ENCODE measurements at places on chromosomes 5 and 9.

- DNase-seq = no peak
These were observed 22.9 kb upstream of the PPIC start for GRCh38 chr5:123059455-123059854.

- DNase-seq = no peak
These were observed 157.2 kb upstream of the PHYKPL start for GRCh38 chr5:178389796-178390195.

GRCh38 chr5:40680741-40681362 is 1.1 kb downstream of the PTGER4 start:
- DNase-seq = peak; percentile 53

- peak; percentile 85 for DNase-seq
These were observed 78.7 kb upstream of the SAP30L start for GRCh38 chr5:154367101-154367500.

GRCh38 chr5:14407051-14407450 is 174.5 kb upstream of the OTULINL start:
- DNase-seq = no peak

GRCh38 chr9:8651070-8651845 is 851.7 kb upstream of the DMAC1 start:
- DNase-seq = no peak

- no peak for DNase-seq
These were observed 943.1 kb downstream of the NR2F1-AS1 start for GRCh38 chr5:92637960-92638359.

DNA sequence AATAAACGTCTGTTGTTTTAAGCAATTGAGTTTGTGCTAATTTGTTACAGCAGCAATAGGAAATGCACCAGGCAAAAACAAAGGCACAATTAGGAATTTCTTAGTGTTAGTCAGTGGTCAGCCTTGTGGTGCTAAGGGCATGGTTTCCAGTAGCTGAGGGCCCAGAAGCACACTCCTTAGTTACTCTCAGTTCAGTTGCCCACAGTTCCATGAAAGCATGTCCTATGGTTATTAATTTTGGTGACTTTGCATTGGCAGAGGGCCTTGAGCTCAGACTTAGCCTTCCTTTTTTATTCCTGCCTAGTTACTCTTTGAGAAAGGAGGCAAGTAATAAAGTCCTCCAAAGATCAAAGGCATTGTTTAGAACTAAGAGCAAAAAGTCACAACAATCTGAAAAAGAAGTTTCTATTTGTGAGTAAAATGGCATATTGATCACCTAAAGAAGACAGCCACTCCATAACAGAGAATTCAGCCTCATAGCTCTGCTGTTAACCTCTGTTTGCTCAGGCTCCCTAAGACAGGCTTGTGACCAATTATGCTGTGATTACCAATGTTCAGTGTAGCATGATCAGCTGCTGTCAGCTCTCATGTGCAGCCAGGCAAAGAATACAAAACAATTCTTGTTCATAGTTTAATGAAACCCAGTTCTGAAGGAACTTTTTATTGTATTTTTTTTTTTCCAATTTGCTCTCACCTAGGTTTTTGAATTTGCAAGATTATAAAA is 57.0 kb upstream of the MROH2B start:
- DNase-seq = no peak

DNA sequence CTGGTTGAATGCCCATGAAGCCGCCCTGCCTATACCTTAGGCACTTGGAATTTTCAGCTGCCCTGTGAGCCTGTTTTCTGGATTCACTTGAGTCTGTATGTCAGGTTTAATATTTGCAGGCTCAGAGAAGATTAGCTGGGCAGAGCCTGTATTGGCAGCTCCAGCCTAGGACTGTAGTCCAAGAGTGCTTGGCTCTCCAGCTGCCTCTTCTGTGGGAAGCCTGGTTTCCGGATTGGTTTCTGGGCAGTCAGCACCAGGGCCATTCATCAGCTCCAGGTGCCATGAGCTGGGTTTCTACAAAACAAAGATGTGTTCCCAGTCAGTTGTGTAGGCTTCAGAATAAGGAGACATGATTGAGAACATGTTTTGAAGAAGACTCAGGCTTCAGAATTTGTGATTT is 90.1 kb downstream of the ARHGAP26 start:
- no peak for DNase-seq

- DNase-seq = no peak
These were observed 103.1 kb downstream of the CEMIP2 start for GRCh38 chr9:71665247-71665646.

DNA sequence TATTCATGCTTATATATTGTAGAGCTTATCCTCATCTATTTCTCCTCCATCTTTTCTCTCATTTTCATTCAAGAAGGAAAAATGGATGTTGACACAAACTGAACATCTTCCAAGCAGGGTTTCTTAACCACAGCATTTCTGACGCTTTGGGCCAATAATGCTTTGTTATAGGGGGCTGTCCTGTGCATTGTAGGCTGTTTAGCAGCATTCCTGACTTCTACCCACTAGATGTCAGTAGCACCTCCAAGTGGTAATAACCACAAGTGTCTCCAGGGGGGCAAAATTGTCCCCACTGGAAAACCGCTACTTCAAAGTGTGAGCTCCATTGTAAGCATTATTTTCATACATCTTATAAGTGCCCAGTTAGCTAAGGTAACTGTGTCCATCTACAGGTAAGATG is 2.6 kb upstream of the TXNDC8 start:
- DNase-seq = peak; percentile 35

DNA sequence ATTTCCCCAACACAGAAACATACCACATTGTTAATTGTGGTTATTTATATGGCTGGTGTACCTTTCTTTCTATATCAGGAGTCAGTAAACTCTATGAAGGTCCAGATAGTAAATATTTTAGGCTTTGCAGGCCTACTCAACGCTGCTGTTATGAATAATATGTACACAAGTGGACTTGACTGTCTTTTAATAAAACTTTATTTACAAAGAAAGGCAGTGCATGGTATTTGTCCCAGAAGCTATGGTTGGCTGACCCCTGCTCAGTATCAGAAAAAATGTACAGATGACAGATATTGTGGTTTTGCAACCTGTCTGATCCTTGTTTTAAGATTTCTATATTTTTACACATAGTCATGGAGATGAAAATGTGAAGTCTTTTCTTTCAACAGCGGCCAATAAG is 5.7 kb downstream of the MTRR start:
- no peak for DNase-seq

DNA sequence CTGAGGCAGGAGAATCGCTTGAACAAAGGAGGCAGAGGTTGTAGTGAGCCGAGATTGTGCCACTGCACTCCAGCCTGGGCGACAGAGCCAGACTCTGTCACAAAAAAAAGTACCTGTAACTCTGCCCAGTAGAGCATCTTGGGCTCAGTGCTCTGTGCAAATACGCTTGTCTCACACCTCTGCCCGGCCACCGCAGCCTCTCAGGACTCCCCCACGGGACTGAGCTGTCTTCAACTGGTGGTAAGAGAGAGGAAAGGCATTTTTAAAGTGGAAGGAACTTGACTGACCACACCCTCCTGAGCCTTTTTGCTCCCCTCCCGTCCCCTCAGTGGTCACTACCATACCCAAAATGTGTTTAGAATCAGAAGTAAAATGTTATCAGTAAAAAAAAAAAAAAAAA is 174.3 kb upstream of the PIK3R1 start:
- DNase-seq = no peak

DNA sequence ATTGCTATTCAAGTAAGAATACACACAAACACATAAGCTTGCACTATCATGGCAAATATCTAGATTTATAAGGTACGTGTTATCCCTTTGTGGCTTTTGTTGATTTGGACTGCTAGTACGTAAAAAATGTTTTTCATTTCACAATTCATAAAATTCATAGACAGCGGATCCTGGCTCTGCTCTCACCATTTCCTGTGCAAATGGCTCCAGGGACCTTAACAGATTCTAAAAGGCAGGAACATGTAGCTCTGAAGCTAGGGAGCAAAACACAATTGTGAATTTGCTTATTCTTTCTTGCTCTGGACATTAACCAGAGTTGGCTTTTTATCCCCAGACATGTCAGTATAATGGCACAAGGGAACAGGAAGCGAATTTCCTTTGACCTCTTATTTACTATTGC is 1019.9 kb upstream of the WWC1 start:
- no peak for DNase-seq

- no peak for DNase-seq
These were observed 62.1 kb upstream of the CTXN3 start for GRCh38 chr5:127586811-127587210.

DNA sequence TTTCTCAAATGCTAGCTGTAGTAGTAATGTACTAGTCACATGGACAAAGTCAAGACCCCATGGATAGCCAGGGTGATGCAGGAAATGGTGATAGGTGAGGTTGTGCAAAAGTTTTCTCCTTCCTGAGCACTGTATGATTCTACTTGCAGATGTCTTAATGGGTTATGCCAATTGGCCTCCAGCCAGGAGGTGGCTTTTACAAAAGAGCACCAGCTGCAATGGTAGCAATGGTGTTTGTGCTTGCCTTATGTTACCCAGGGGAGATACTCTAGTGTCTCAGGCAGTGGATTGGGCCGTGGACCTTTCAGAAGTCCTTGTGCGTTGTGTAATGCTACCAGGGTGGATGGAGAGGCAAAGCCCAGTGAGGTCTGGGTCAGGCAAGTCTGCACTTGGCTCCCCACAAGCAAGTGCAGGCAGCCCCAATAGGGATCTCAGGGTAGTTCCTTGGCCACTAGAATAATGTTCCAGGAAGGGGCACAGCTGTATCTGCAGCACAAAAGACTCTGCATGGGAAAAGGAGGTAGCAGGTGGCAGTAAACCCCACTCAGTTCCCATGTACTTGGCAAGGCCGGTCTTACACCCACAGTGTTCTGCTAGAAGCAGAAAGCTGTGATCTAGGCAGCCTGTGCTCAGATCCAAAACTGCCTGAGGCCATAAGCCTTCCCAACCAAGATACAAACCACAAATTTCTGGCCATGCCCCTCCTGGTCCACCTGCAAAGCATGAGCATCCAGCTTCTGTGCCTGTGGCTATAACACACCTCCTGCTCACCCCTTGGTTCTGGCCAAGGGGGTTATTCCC is 46.4 kb upstream of the EDIL3 start:
- no peak for DNase-seq

DNA sequence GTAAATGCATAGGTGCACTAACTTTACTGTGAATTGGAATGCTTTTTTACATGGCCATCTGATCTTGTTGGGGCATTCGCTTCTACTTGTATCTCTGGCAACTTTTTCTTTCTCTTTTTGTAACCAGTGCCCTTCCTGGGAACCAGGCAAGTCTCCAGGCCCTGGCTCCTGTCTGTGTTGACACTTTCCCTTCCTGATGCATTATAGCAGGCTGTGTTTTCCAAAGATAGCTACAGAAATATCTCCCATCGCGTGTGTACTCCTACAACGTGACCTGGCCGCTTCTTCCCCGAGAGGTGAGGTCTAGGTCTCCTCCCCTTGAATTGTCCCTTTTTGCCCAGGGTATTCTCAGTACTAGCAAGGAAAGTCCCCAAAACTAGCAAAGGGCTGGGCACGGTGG is 81.1 kb upstream of the SPIN1 start:
- DNase-seq = no peak

DNA sequence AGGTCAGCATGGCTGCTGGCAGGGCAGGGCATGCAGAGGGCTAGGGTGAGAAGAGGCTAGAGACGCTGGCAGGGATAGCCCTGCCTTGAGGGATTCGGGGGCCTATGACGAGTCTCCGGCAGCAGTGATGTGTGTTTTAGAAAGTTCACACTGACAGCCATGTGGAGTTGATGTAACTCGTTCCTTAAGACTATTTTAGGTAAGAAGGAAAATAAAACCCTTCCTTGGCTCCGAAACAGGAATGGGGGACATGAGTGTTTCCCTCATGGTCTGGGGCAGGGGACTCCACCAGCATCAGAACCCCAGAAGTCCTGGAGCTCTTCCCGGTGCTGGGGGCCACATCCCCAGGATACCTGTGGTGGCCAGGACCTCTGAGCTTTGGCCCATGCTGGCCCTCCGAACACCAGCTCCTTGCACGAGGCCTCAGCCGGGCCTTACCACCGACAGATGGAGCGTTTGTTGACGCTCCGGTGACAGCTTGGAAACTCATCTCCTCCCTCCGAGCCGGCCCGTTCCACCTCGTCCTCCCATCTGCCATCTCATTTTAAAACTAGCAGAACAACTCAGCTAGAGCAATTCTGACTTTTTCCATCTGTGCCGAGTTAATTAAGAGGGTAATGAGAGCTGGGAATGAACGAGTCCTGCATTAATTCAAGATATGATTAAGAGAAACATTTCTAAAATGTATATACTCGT is 337.7 kb downstream of the CDK5RAP2 start:
- no peak for DNase-seq

DNA sequence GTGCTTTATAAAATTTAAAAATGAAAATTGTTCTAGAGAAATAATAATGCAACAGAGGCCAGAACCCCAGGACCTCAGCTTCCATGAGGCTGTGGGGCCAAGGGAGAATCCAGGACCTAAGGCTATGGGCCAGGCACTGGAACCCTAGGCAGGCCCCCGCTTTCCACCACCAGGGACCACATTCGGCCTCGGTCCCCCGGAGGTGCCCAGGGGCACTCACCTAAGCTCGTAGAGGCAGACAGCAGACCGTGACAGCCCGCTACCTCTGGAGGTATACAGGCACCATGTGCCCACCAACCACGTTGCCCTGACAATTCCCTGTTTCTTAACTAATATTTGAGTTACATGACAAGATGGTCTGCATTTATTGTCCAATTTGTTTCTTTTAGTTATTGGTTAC is 49.5 kb upstream of the MROH2B start:
- no peak for DNase-seq

GRCh38 chr5:117982691-117983090 is 1005.7 kb downstream of the DTWD2 start:
- no peak for DNase-seq

- DNase-seq = no peak
These were observed 87.8 kb upstream of the PHYKPL start for GRCh38 chr5:178320281-178320855.

DNA sequence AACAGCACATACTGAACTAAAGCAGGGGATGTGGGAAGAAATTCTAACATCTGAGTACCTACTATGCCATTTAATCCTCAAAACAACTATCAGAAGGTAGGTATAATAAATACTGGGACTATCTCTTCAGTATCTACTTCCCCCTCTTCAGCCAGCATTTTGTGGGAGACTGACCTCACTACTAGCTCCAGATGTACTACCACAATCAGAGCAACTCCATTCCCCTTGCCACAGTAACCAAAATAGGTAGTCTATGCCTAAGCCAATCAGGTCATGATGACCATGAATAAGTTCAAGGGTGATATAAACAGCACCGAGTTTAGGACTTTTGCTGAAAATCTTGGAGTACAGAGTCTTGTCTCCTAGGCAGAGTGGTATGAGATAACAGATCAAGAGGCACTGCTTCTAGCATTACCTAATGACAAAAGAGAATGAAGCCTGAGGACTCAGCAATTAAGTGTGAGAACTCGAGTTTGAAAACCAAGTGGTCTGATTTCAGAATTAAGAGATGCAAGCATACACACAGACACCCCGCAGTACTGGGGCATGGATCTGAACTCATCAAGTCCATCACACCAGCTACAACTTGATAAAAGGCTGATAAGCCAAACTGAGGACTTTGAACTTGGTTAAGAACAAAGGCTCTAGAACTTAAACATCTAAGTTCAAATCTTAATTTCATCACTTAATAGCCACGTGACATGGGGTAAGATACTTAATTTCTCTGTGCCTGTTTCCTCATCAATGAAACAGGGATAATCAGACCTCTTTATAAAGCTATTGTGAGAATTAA is 9.7 kb downstream of the FNIP1 start:
- no peak for DNase-seq

- DNase-seq = peak; percentile 39
These were observed 113.2 kb upstream of the SNX2 start for GRCh38 chr5:122661496-122662180.

- no peak for DNase-seq
These were observed 110.6 kb downstream of the GADD45G start for GRCh38 chr9:89715318-89715858.

- DNase-seq = no peak
These were observed 44.5 kb upstream of the STK32A start for GRCh38 chr5:147190331-147190730.
